ENCODE measurements at places on chromosomes 13 and 19. TPM values are rescaled to one million over a fixed set of nuclear protein-coding genes. Genes with fewer than 3 reads are reported as not detected.

- H3K27me3 ChIP-seq = no peaks in the 10 kb centered on the region
- no peaks in the 10 kb centered on the region for H3K36me3 ChIP-seq
- DNase-seq = peak; percentile 66
- H3K4me1 ChIP-seq = peaks cover 18% of the 10 kb centered on the region
- H3K4me3 ChIP-seq = no peak overlapping the region
These were observed 55.4 kb upstream of the UBL3 start for GRCh38 chr13:29905845-29906244.

GRCh38 chr13:85896516-85897450, 97.6 kb upstream of the SLITRK6 start:
- DNase-seq = no peak
- H3K27me3 ChIP-seq = no peaks in the 10 kb centered on the region
- no peak overlapping the region for H3K27ac ChIP-seq
- H3K4me3 ChIP-seq = no peak overlapping the region
- no peaks in the 10 kb centered on the region for H3K36me3 ChIP-seq

DNA sequence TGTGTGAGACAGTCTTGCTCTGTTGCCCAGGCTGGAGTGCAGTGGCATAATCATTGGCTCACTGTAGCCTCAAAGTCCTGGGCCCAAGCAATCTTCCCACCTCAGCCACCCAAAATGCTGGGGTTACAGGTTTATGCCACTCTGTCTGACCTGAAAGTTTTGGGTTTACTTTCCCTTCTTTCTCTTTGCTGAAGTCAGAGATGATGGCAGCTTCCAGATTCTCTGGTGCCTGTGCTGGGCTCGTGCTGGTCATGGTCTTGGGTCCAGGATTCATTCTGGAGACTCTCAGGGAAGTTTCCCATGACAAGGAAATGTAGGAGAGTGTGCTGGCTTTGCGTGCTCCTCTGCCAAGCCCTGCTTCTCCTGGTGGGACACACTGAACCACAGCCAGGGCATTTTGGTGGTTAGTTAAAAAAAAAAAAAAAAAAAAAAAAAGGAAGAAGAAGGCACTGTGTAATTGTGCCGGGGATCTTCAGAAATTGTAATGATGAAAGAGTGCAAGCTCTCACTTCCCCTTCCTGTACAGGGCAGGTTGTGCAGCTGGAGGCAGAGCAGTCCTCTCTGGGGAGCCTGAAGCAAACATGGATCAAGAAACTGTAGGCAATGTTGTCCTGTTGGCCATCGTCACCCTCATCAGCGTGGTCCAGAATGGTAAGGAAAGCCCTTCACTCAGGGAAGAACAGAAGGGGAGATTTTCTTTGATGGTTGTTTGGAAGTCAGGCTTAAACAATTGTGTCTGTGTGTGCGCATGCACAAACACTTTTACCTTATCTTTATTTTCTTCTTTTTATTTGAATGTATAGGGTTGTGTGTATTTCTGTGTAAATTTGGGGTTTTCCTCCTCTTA, at the start of gene ALOX5AP:
Gene ALOX5AP (plus strand): TSS at position 519 of the 847 bp plus-strand sequence. CDS start 63 bp downstream, at position 582.
- no peaks in the 10 kb centered on the region for H3K36me3 ChIP-seq
- no peaks in the 10 kb centered on the region for H3K27me3 ChIP-seq
- peak within 1 kb of the TSS; percentile 15 for H3K27ac ChIP-seq
- no peak within 1 kb of the TSS for H3K4me3 ChIP-seq

- H3K4me1 ChIP-seq = peaks cover 10% of the 10 kb centered on the region
- no peak overlapping the region for H3K27ac ChIP-seq
- DNase-seq = peak; percentile 50
- H3K36me3 ChIP-seq = no peaks in the 10 kb centered on the region
- H3K4me3 ChIP-seq = peak overlapping the region; percentile 73
These were observed 1.2 kb downstream of the TBC1D4 start for GRCh38 chr13:75480671-75481175.

GRCh38 chr13:93899981-93900380, 579.5 kb downstream of the DCT start:
- no peak overlapping the region for H3K27ac ChIP-seq
- H3K27me3 ChIP-seq = no peaks in the 10 kb centered on the region
- no peak for DNase-seq
- H3K36me3 ChIP-seq = no peaks in the 10 kb centered on the region
- no peak overlapping the region for H3K4me3 ChIP-seq

DNA sequence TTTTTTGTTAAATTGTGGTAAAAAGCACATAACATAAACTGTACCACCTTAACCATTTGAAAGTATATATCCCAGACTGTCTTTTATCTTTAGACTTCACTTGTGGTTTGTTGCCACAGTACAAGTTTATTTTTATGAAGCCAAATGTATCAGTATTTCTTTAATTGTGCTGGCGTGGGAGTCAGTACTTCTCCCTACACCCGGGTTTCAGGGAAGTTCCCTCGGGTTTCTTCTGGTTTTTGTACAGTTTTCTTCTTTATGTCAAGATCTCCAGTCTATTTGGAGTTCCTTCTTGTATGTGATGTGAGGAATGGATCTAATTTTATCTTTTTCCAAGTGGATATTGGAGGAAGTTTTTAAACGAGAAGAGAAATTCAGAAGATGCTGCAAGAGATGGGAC, 20.5 kb downstream of the CCDC8 start:
- DNase-seq = no peak
- H3K4me1 ChIP-seq = peaks cover 5% of the 10 kb centered on the region
- peaks cover 9% of the 10 kb centered on the region for H3K36me3 ChIP-seq
- H3K27ac ChIP-seq = no peak overlapping the region

DNA sequence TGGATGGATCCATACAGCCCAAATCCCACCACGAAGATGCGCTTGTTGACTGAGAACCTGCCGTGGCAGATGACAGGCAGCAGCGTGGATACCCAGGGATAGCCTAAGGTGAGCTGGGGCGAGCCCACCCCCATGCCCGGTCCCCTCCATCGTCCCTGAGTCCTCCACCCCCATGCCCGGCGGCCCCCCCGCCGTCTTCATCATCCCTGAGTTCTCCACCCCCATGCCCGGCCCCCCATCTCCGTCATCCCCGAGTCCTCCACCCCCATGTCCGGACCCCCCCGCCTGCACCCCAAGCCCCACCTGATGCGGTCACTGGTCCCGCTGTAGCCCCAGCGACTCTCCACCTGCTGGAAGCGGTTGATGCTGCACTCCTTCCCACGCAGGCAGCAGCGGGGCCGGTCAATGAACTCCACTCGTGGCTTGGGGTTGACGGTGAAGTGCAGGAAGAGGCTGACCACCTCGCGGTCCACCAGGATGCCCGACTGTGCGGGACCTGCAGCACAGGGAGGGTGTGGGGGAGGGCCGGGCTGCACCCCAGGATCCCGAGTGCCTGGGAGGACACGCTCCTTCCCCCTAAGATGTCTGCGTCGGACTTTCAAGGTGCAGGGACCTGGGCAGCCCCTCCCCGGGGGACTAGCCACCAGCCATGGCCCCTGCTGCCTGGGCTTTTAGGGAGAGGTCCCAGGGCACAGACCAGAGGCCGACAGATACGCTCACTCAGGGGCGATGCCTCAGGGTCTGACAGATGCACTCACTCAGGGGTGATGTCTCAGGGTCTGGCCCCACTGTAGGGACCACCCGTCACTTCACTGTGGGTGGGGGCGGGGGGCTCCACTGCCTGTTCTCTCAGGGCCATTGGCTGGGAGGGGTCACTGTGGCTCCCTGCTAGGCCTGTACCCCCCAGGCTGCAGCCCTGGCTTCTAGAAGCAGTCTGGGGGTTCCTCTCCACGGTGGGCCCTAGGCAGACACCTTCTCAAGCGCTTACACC, 28.0 kb downstream of the BTBD2 start:
- no peak overlapping the region for H3K27ac ChIP-seq
- no peak overlapping the region for H3K4me3 ChIP-seq
- no peaks in the 10 kb centered on the region for H3K4me1 ChIP-seq
- H3K36me3 ChIP-seq = peaks cover 10% of the 10 kb centered on the region
- DNase-seq = no peak

GRCh38 chr13:35500144-35500543, 23.7 kb upstream of the MAB21L1 start:
- H3K27me3 ChIP-seq = no peaks in the 10 kb centered on the region
- H3K4me1 ChIP-seq = no peaks in the 10 kb centered on the region
- no peak overlapping the region for H3K4me3 ChIP-seq
- DNase-seq = no peak
- H3K36me3 ChIP-seq = no peaks in the 10 kb centered on the region

- DNase-seq = no peak
- no peaks in the 10 kb centered on the region for H3K27me3 ChIP-seq
- H3K4me3 ChIP-seq = no peak overlapping the region
- no peak overlapping the region for H3K27ac ChIP-seq
These were observed 256.9 kb downstream of the DLEU7 start for GRCh38 chr13:50586414-50587083.

DNA sequence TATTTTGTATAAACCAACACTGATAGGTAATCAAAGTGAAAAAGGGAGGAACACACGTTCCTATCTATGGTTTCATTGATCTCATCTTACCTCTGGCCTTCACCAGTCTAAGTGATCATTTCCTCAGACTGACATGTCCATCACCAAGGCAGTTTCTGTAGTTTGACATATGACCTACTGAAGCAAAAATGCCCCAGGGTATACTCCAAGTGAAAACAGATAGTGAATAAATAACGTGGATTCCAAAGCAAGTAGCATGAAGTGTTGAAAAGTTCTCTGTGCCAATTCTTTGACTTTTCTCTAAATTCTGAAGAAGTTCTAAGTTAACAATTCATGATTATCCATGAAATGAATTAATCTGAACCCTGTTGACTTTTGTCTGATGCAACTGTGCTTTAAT, 334.2 kb upstream of the SGCG start:
- H3K36me3 ChIP-seq = no peaks in the 10 kb centered on the region
- H3K27me3 ChIP-seq = no peaks in the 10 kb centered on the region
- DNase-seq = no peak
- no peaks in the 10 kb centered on the region for H3K4me1 ChIP-seq
- no peak overlapping the region for H3K4me3 ChIP-seq
- H3K27ac ChIP-seq = no peak overlapping the region

DNA sequence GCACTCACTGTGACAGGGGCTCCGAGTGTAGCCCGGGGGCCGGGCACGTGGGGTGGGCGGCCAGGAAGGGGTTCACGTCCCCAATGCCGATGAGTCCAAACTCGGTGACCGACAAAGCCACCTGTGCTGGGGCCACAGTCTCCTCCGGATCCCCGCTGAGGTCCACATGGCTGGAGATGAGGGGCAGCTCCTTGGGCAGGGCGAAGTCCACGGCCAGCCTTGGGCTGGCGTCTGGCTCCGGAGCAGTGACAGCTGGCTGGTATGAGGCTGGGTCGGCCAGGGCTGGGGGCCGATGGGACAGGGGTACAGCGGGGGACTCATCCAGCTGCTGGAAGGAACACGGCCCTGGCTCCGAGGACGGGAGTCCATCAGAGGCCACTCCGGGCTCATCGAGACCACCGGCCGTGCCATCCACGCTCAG, 15.9 kb upstream of the PLPP2 start:
- no peaks in the 10 kb centered on the region for H3K4me1 ChIP-seq
- H3K4me3 ChIP-seq = no peak overlapping the region
- no peak overlapping the region for H3K27ac ChIP-seq
- H3K27me3 ChIP-seq = no peaks in the 10 kb centered on the region

DNA sequence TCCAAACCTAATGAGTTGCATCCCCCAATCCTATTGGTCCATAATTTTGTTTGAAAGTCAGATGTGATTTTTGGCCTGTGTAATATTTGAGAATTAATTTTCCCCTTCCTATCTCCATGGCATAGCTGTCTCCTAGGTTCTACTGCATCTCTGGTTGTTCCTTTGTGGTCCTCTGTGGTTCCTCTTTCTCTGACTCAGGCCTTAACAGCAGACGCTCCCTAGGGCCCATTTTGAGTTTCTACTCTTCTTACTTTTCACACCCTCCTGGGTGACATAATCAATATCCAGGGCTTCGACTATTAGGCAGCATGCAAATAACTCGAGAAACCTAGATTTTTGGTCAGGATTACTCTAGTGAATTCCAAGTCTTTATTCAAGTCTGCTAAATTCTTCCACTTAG, 160.7 kb downstream of the RFC3 start:
- no peak for DNase-seq
- no peak overlapping the region for H3K4me3 ChIP-seq
- H3K4me1 ChIP-seq = no peaks in the 10 kb centered on the region
- no peaks in the 10 kb centered on the region for H3K36me3 ChIP-seq

- no peak for DNase-seq
- H3K27ac ChIP-seq = no peak overlapping the region
- H3K36me3 ChIP-seq = no peaks in the 10 kb centered on the region
- H3K27me3 ChIP-seq = no peaks in the 10 kb centered on the region
These were observed 457.4 kb downstream of the TBC1D4 start for GRCh38 chr13:75024602-75025001.

DNA sequence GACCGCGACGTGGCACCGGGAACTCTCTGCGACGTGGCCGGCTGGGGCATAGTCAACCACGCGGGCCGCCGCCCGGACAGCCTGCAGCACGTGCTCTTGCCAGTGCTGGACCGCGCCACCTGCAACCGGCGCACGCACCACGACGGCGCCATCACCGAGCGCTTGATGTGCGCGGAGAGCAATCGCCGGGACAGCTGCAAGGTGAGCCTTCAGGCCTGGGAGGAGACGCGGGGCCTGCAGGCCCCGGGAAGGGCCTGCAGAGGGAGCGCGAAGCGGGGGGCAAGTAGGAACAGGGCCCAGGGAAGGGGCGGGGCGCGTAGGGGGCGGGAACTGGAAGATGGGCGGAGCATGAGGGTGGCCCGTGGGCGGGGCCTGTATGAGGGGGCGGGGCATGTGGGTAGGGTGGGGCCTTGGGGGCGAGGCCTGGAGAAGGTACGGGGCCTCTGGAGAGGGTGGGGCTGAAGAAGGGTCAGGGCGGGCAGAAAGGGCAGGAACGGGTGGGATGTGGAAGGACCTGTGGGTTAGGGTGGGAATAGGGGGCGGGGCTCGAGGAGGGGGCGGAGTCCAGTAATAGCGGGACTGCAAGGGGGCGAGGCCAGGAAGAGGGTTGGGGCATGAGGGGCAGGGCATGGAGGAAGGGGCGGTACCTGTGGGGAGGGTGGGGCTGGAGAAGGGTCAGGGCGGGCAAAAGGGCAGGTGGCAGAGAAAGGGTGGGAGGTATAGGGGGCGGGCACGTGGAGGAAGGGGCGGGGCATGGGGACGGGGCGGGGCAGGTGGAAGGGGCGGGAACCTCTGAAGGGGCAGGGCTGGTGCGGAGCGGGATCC, 2.5 kb downstream of the CFD start:
- no peak overlapping the region for H3K4me3 ChIP-seq
- no peak for DNase-seq
- H3K27me3 ChIP-seq = peaks cover 3% of the 10 kb centered on the region
- H3K4me1 ChIP-seq = no peaks in the 10 kb centered on the region
- H3K36me3 ChIP-seq = no peaks in the 10 kb centered on the region

- no peaks in the 10 kb centered on the region for H3K27me3 ChIP-seq
- H3K27ac ChIP-seq = no peak overlapping the region
- DNase-seq = no peak
- no peak overlapping the region for H3K4me3 ChIP-seq
These were observed 141.0 kb downstream of the RFC3 start for GRCh38 chr13:33958964-33959363.

GRCh38 chr13:112231451-112232083, 144.6 kb upstream of the SPACA7 start:
- no peak overlapping the region for H3K27ac ChIP-seq
- no peaks in the 10 kb centered on the region for H3K36me3 ChIP-seq
- H3K27me3 ChIP-seq = no peaks in the 10 kb centered on the region
- no peak overlapping the region for H3K4me3 ChIP-seq
- H3K4me1 ChIP-seq = no peaks in the 10 kb centered on the region

GRCh38 chr13:81078048-81078447, 737.1 kb upstream of the SPRY2 start:
- H3K36me3 ChIP-seq = no peaks in the 10 kb centered on the region
- no peak overlapping the region for H3K27ac ChIP-seq
- H3K27me3 ChIP-seq = no peaks in the 10 kb centered on the region
- no peaks in the 10 kb centered on the region for H3K4me1 ChIP-seq
- DNase-seq = no peak

Gene LIM2
- not detected for total RNA-seq

Gene CAMSAP3
- 4.1 TPM for total RNA-seq

Gene C19orf85
- total RNA-seq = not detected

Gene IZUMO4
- 5.6 TPM for total RNA-seq

Gene MCEMP1
- total RNA-seq = not detected

Gene CCDC169
- total RNA-seq = 0.62 TPM

Gene NXNL1
- not detected for total RNA-seq

Gene PRR19
- total RNA-seq = 1.4 TPM

Gene BCAM
- total RNA-seq = 11.5 TPM

Measured in astrocyte (in vitro differentiated cells and primary cell).